ENCODE measurements at places on chromosomes 1 and 21.

- no peak for DNase-seq
Measured at GRCh38 chr1:14313731-14314431, 284.6 kb upstream of the KAZN start.

DNA sequence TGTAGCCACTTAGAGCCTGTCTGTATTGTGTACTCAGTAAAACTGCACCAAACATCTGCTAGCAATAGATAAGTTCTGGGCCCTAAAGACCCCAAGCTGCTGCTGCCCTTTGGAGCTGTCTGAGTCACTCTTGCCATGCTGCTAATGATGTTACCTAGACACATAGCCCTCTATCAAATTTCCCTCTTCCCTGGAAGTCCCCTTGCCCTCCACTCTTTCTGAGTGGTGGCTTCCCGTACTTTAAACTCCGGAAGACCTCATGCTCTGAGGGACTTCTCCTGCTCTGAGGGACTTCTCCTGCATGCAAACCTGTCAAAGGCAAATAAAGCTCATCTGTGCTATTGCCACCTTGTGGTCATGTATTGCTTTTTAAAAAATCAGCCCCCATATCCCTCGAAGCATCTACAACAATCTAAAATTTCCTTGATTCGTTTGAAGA is 34.0 kb downstream of the FH start:
- no peak for DNase-seq

DNA sequence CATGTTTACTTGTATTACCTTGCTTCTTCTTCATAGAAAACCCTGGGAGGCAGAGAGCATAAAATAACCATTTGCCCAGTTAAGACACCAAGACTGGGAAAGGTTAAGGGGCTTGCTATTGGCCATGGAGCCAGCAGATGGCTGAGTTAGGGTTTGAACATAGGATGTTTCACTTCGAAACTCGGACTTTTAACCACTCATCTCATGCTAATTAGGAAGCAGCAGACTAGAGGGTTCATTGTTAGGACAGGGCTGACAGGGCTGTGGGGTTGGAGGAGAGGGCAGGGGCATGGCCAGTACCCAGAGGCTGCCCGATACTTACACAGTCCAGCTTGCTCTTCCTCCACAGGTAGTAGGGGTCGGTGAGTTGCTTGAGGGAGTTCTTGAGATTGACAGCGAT is 17.0 kb downstream of the SLC26A9 start:
- DNase-seq: no peak

GRCh38 chr1:229295745-229296144 is 24.8 kb downstream of the RAB4A start:
- DNase-seq: no peak

DNA sequence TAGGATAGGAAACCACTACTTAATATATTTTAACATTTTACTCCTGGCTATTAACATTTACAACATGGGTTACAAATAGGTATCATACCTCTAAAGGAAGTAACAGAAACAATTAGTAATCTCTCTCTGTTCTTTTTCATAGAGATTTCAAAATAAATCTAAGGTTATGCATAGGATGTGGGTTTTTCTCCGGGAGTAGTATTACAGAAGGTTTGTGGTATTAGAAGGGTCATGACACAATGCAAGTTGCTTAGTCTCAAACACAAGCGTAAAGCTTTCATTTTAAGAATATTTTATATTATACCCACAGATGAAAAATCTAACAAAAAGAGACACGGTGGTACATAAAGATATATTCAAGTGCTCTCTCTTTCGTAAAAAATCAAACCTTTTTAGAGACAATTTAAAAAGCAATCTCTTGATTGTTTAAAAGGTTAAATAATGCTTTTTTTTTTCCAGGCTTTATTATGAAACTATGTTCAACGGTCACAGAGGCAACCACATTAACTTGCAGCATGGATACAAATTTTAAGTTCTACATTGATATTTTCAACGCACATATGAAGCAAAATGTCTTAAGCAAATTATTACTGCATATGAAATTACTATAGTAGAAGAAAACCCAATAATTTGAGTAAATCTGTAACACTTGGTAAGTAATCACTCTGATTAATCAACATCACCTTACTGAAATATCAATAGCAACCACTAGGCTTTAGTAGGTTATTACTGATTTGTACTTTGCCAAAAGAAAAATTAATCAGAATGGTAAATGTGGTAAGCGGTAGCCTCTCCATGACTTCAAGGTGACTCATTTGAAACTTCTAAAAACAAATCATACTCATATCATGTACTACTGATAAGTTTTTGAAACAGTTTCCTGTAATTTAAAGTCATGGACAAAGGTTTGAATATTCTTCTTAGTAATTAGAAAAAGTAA is 97.4 kb upstream of the GFI1 start:
- no peak for DNase-seq

DNA sequence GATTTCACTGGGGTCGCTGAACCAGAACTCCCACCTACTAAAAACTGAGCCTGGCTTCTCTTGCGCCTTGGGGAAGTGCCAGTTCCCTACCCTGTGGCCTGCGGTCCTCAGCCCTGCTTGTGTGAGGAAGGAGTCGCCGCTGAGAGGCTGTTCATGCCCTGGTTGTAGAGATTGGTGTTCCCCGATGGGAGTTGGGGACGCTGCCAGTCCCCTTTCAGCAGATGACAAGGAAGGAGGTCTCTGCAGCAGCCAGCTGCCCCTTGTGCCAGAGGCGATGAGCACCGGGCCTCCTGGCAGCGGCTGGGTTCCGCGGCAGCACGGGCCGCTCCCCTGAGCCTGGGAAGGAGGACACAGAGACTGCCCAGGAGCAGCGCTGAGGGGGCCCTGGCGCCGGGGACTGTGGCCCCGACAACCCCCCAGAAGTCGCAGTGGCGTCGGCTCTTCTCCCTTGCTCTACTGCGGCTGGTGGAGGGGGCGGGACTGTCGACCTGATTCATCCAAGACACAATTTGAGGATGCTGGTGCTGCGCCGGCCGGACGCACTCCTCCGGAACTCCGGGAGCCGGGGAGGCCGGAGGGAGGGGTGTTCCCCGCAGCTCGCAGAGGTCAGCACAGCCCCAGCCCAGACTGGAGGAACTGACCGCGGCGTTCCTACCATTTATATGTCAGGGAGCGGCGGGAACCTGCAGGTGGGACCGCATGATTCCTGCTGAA is 12.0 kb upstream of the ADORA3 start:
- DNase-seq: no peak

DNA sequence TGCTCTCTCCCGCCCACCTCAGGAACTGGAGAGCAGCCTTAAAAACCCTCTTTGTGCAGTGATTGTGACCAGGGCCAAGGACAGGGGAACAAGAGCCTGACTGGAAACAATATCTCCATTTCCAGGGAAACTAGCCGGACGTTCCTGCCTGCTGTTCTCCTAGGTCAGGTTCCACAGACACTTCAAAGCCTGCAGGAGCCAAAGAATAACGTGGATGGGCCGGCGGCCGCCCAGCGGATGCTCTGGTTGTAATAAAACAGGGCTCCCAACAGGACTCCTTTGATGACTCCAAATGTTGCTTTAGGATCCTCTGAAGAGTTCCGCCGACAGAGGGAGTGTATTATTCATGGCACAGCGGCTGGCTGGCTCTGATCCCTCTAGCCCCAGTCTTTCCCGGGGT is 162.2 kb downstream of the PLXNA2 start:
- no peak for DNase-seq

DNA sequence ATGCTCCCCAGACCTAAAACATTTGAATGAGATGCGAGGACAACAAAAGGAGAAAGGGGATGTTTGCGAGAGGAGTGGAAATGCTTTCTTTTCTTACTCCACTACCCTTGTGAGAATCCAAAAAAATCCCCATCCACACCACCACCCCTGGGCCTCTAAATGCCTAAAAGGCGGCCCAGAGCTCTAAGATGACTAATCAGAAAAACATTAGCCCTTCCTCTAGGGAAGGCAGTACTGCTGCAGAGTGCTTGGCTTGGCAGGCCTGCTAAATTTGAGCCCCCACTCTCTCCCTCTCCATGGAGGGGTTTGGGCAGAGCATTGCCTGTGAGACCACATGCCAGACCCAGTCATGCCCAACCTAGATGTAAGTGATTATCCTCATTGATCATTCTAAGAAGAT is 347.9 kb downstream of the USH2A start:
- DNase-seq: no peak

DNA sequence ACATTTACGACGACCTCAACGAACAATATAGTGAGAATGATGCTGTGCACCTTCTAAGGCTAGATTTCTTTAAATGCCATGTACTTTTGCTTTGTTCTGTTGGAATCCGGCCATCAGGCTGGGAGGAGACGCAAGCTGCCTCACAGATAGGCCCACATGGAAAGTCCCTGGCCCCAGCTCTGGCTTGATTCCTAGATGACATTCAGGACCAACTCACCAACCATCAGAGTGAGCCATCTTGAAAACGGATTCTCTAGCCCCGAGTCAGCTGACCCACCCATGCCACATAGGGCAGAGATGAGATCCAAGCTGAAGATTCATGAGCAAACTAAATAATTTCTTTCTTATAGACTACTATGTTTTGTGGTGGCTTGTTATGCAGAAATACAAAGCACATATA is 164.4 kb downstream of the ZNF281 start:
- no peak for DNase-seq

DNA sequence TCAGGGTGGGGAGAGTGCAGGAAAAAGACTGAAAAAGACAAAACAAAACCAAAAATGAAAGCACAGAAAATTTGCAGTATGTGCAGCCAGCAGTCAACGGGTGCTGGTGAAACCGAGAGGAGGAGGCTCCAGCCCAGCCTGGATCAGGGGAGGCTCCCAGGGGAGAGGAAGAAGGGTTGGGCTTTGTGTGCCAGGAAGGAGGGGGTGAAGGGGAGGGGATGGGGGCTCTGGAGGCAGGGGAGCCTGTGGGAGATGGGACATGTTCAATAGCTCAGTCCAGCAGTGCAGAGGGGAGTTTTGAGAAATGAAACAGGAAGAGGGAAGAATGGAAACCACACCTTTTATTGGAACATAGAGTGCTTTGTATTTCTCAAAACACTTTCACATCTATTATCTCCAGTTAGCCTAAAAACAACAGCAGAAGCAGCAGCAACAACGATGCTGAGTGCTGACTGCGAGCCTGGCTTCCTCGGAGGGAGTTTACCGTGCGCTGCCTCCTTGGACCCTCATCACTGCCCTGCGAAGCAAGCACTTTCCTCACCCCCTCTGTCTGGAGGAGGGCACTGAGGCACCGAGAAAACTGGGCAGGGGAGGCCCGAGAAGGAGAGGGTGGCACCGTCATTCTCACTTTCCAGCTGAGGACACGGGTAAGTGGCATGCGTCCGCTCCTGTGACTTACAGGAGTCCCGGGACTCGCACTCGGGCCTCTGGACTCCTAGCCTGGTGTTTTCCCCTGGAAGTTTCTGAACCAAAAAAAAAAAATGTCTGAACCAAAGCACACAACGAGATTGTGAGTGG is 62.9 kb downstream of the MDM4 start:
- no peak for DNase-seq

DNA sequence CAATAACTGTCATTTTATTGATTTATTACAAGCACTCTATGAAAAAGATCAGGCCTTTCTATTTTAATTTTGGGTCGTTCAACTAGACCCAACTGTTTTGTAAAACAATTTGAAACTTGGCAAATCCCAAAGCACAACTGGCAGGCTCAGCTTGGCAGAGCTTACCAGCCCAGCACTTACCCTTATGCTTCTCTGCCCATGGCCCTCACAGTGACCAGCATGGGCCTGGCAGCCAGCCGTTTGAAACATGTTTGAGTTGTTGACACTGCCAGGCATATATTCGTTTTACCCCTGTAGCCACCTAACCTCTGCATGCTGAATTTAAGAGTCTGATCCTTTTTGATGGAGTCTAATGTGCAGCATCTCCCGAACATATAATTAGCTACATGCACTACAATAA is 796.7 kb upstream of the ADGRL2 start:
- DNase-seq: no peak

- no peak for DNase-seq
Measured at GRCh38 chr1:114130846-114131525, 22.7 kb downstream of the SYT6 start.

- no peak for DNase-seq
Measured at GRCh38 chr1:228517655-228518054, 30.5 kb downstream of the RNF187 start.

DNA sequence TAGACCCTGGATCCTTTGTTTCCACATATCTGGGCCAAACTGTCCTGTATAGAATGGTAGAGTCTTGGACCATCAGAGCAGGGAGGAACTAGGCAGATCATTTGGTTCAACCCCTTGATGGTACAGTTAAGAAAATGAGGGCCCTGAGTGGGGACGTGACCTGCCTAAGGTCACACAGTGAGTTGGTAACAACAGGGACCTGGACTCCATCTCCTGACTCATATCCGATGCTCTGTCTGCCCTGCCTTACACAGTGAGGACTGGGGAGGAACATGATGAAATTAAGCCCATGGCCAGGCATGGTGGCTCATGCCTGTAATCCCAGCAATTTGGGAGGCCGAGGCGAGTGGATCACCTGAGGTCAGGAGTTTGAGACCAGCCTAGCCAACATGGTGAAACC is 440.2 kb downstream of the PTPRU start:
- no peak for DNase-seq

GRCh38 chr1:59150577-59151386 is 146.1 kb upstream of the FGGY start:
- no peak for DNase-seq

- no peak for DNase-seq
Measured at GRCh38 chr1:29625084-29625420, 388.7 kb downstream of the PTPRU start.

DNA sequence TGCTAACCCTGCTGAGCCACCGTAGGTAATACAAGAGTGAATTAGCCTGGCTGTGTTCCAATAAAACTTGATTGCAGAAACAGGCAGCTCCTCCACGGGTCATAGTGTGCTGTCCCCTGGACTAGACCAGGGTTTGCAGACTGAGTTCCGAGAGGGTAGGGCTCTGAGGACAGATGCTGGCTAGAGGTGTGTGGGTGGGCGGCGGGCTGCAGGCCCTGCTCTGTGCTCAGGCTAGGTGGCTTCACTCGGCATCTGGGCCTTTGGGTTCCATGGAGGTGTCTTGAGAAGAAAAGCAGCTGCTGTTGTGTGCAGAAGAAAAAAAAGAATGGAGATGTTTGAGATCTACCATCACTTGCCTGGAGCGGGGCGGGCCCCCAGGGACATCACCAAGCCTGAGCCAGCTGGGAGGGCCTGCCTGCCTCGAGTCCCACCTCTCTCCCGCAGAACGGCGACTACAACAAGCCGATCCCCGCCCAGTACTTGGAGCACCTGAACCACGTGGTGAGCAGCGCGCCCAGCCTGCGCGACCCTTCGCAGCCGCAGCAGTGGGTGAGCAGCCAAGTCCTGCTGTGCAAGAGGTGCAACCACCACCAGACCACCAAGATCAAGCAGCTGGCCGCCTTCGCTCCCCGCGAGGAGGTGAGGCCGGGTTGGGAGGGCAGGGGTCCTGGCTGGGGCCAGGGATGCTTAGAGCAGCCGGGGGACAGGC is 7.9 kb downstream of the TMEM201 start:
- no peak for DNase-seq

Measured in stimulated activated CD4-positive, alpha-beta T cell treated with anti-CD3 and anti-CD28 coated beads, Interleukin-1b, Interleukin-23, amount 100 ng/mL, for 1 hour (primary cell).